ENCODE measurements at places on chromosomes 2 and 18. TPM values are rescaled to one million over a fixed set of nuclear protein-coding genes. Genes with fewer than 3 reads are reported as not detected.

DNA sequence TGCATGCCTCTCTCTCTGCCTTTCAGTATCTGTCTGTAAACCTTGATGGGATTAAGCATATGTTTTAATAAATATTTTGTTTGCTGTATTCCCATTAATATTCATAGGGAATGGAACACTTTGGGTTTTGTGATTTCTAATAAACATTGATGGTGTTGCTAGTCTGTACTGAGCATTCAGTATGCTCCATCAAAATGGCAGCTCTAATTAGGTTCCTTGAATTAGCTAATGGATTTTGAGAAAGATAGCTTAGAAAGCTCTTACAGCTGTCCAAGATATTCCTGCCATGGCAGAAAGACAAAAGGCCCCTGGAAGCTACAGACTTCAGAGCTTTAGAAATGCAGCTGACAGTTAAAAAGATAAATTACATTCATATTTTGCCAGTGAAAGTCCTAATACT is 199.2 kb upstream of the NRP2 start:
- no peak for DNase-seq

The GRB14 gene
- 12.7 TPM for total RNA-seq

- no peak for DNase-seq
Observed at GRCh38 chr2:11572996-11573395, 39.2 kb downstream of the GREB1 start.

- no peak for DNase-seq
Observed at GRCh38 chr2:71829008-71829407, 318.7 kb downstream of the CYP26B1 start.

GRCh38 chr2:125398738-125399524 is 1257.0 kb upstream of the GYPC start:
- DNase-seq = no peak

DNA sequence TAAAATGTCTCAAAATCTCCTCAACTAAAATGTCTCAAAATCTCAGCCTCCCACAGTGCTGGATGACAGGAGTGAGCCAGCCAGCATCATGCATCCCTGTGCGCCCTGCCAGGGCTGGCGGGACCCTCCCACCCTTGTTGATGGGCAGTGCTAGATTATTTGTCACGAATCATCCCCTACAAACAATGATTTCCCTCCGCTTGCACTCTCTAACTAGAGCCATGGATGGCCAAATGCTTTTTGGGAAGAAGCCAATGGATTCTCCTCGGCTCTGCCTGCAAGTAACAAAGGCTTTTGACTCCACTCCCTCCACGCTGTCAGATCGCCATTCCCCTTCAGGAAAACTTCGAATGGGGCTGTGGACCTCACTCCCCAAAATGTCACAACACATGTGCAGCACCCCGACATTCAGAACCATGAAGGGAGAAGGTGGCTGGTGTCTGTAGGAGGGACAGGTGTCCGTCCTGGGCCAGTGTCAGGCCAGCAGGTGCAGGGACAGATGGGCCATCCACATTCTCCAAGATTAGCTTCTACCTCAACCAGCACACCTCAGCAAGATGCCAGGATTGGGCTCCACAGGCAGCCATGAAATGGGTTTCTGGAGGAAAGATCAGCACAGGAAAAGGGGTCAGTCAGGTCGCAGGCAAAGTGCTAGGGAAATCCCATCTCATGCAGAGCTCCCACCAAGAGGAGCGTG is 11.5 kb downstream of the AMER3 start:
- no peak for DNase-seq

The SPAST gene
- total RNA-seq = 25.0 TPM

The CDH2 gene
- total RNA-seq = 4.3 TPM

Measured in thyroid gland (tissue), 4 donors.